Fibroblast of pulmonary artery (primary cell): ENCODE measurements at places on chromosomes 1 and 21.
A peak's percentile ranks its signal among the peaks of the same experiment; 100 is the strongest.

- DNase-seq, result no peak
Observed at GRCh38 chr1:18157968-18158367, 50.4 kb downstream of the IGSF21 start.

GRCh38 chr1:48493970-48494769 is 22.2 kb upstream of the SPATA6 start:
- peak; percentile 92 for DNase-seq

DNA sequence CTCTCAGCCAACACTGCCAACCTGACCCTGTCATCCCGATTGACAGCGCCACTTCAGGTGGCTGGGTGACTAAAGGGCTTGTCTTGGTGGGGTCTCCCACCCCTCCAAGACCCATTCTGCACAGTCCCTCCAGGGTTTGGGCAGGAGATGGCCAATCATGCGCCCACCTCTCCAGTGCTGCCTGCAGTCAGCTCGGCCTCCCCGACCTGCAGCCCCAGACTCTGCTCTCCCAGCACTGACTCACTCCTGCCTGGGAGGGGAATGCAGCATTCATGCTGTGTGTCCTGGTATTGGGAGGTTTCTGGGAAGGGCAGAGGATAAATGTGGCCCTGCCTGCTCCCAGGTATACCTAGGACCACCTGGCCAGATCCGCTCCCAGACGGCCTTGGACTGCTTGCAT is 9.7 kb downstream of the TMEM81 start:
- no peak for DNase-seq

GRCh38 chr1:210728437-210729149 is 399.9 kb downstream of the HHAT start:
- DNase-seq, result no peak

DNA sequence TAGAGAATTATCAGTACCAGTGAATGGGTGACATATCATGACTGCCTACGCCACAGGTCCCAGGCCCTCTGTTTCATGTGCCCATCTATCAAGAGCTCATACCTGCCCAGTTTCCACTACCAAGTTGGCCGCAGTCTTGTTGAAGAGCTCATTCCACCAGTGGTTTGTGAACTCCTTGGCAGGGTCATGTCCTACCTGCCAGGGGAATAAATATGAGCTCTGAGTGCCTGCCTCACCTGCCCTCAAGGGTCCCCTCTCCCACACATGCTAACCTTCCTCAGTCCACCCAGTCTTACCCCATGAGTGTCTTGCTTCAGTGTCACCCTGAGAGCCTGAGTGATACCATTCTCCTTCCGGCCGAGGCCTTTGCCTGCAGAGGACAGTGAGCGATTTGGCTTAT is 3.2 kb downstream of the GPATCH4 start:
- no peak for DNase-seq

DNA sequence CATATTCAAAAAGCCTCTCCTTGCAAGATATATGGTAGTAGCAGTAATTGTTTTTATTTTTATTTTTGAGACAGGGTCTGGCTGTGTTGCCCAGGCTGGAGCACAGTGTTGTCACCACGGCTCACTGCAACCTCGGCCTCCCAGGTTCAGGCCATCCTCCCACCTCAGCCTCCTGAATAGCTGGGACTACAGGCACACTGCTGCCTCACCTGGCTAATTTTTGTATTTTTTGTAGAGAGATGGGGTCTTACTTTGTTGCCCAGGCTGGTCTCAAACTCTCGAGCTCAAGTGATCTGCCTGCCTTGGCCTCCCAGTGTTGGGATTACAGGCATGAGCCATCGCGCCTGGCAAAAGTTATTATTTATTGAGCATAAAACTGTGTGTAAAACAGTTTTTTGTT is 38.4 kb downstream of the SLC66A1 start:
- no peak for DNase-seq

DNA sequence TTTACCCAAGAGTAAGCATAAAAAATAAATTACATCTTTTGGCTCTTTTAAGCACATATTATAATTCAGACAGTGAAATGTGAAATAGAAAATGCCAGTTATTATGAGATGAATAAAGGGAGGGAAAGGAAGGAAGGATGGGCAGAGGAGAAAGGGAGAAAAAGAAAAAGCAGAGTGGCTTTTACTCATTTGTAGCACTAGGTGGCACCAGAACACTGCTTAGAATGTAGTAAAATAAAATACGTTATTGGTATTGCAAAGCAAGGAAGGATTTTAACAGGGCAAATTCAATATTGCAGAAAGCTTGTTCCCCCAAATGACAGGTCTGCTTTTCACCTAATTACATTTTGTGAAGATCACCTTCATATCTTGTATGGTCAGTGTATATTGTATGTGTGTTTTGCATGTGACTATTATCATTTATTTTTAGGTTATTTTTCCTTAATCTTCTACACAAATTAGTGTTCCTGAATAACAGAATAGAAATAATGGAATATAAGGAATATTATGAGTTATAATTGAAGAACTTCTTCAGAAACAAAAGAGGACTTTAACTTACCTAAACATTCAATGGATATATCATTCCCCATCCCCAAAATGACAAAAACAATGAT is 9.1 kb upstream of the PCNX2 start:
- peak; percentile 51 for DNase-seq

DNA sequence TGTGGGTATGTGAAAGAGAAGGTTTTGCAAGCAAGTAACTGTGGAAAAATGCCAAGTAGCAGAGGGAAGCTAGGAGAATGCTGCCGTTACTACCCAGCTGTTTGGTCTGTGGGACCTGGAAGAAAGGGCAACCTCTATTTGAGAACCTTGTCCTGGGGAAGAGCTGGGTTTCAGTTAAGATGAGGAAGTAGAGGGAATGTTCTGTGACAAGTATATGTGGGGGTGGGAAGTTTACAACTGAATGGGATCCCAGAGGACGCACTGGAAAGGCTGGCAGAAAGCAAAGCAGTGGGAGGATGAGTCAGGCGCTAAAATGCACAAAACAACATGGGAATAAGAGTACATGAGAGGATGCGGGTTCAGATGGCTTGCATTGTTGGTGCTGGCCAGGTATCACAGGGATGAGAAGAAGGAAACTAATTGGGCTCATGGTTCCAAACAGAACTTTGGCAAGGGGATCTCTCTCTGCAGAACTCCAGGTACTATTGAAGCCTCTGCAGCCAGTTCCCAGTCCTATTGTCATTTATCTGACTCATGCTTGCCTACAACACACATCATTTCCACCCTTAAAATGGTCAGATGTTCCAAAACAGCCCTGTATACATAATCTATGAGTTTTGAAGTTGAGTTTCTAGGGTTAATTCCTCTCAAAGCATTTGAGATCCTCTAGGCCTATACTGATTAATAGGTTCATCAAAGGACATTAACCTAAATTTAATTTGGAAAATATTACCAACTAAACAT is 88.5 kb upstream of the VAV3 start:
- DNase-seq, result peak; percentile 75

GRCh38 chr1:7104339-7104738 is 319.1 kb downstream of the CAMTA1 start:
- DNase-seq, result no peak

DNA sequence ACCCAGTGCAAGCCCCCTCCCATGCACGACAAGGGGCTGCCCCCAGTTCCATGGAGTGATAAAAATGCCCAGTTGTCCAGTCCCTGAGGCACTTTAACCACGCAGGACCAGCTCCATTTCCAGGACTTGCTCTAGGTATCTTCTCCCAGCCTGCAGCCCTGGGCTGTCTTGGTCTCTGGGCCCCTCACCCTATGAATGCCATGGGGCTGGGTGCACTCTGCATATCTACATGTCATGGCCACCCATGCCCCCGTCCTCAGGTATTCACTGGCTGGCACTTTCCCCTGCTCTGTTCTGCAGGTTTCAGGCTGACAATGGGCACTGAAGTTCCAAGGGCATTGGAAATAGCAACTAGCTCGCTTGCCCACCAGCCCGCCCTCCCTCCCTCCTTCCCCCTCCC is 19.6 kb upstream of the C1orf174 start:
- DNase-seq, result no peak

GRCh38 chr1:228147768-228148167 is 2.0 kb upstream of the GJC2 start:
- DNase-seq, result no peak

- no peak for DNase-seq
Observed at GRCh38 chr21:41686664-41687063, 80.2 kb downstream of the RIPK4 start.

GRCh38 chr1:29581256-29581655 is 344.9 kb downstream of the PTPRU start:
- DNase-seq, result no peak
